GM10248 (cell line): ENCODE measurements at places on chromosomes 1 and 21.

GRCh38 chr1:37602750-37603694 is 7.3 kb upstream of the GNL2 start:
- DNase-seq: peak; percentile 72

DNA sequence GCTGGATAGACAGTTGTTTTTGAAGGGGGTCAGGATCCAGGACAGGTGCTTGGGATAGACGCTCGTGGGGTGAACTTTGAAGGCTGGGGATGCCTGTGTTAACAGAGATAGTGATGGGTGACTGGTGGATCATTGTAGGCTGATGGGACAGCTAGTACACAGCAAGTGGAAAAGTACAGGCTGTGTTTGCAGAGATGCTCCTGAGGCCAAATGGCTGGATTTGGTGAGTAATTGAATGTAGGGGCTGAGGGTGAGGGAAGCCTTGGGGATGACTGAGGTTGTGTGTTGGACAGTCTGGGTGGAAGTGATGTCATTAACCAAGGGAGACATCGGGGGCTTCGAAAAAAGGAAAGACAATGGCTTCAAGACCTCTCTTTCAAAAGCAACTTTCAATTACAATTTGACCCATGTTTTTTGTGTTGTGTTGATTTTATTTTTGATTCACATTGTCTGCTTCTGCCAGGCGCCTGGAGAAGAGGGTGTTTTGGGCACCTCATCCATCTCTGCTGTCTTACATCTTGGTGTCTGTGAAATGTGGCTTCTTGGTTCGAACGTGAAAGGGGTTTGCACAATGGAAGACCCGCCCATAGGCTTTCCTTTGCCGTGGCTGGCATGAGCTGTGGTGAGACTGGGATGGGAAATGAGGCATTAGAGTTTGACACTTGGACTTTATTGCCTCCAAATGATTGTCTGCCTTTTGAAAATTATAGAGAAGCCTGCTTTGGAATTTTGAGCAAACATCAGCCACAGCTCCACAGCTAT is 147.5 kb downstream of the FOXD2 start:
- no peak for DNase-seq

- no peak for DNase-seq
Observed at GRCh38 chr1:229537894-229538293, 20.6 kb downstream of the ABCB10 start.

DNA sequence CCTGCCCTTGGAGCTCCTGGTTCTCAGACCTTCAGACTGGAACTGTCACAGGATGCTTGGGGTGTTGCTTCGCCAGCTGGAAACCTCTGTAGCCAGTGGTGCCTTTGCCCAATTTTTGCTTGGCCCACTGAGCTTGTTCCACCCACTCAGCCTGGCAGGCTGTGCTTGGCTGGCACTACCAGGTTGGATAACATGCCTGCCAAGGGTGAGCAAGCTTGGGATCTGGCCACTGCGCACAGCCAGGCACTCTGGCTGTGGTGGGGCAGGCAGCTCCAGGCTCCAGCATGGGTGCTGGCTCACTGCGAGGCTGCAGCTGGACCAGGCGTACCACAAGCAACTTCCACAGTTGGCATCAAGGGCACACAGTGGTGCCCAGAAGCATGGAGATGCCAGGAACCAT is 967.8 kb upstream of the NCAM2 start:
- DNase-seq: no peak

GRCh38 chr1:39576016-39576657 is 453 bp downstream of the PABPC4 start:
- DNase-seq: peak; percentile 49

GRCh38 chr1:61450872-61451571 is 273.9 kb downstream of the TM2D1 start:
- no peak for DNase-seq

- DNase-seq: no peak
Observed at GRCh38 chr1:3858231-3858981, 1.1 kb downstream of the DFFB start.

DNA sequence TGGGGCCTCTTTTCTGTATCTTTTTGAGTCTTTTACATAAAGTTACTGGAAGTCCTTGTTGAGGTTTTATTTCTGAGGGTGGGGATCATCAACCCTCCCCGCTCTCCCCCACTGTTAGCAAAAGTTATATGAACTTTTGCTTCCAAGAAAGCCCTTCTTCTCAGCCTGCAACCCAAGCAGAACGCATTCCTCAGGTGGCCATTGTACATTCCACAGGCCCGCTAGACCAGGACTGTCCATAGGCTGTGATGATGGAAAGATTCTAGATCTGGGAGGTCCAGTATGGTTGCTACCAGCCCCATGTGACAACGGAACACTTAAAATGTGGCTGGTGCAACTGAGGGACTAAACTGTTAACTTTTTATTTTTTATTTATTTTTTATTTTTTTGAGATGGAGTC is 11.8 kb upstream of the YBX1 start:
- DNase-seq: no peak

- DNase-seq: no peak
Observed at GRCh38 chr1:201516511-201517127, 9.7 kb upstream of the CSRP1 start.

- DNase-seq: no peak
Observed at GRCh38 chr21:38303300-38303699, 46.5 kb downstream of the KCNJ15 start.

DNA sequence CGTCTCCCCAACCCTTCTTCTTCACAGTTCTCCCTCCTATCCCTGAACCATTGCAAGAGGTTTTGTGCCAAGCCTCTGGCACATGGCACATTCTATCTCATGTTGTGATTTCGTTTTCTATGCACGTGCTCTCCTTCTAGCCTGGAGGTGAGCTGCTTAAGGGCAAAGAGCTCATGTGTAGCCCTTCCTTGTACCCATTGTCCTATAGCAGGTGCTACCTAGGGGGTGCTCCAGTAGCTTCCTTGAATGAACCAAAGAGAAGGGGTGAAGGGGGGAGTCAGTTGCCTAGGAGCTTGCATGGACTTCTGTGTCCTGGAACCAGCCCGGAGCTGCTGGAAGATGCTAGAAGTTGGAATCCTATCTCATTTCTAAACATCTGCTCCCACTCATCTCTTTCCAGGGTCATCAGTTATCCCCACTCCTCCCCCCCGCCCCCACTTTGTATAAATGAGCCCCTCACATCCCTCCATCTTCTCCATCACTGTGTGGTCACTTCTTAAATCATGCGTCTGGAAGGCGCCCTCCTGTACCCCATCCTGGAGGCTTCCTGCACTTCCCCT is 535 bp upstream of the DISC1 start:
- DNase-seq: no peak

DNA sequence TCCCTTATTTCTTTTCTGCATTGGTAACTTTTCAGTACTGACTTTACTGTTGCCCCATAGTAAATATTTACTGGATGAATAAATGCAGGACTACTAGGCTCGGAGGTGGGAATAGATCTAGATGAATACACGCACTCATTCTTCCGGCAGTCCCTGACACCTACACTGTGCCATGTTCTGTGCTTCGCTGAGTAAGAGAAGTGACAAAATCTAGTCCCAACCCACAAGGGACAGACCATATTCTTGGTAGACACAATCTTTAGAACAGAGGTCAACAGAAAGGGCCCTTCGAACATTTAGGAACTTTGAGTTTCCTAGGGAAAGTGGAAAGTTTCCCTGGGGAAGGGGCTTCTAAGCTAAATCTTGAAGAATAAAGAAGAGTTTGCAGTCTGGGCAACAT is 3.3 kb upstream of the CD52 start:
- DNase-seq: no peak

DNA sequence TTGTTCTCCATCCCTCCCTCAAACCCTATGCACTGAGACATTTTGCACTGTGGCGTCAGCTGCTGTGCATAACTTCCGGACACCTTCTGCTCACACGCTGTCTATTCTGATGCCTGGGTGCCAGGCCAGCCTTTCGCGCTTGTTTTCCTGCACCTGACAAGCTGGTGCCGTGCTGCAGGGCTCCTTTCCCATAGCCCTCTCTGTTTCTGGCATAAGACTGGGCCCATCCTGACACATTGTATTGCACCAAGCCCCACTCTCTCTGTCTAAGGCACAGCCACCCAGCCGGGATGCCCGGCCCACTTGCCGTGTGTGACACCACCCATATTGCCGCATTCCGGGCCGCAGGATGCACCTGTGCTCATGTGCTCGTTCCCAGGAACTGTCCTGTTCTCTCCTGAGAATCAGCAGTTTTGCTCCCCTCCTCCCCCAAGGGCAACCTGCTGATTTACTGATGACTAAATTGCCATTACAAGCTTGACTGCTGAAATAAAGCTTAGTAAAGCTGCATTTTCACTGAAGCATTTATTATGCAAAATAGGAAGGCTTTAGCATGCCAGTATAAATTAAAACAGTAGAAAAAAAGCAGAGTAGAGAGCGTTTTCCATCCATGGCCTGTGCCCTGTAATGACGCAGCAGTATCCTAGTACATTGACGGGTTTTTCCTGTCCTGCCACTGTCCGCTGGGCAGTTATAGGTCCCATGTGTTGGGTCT is 88.0 kb downstream of the CD247 start:
- no peak for DNase-seq

DNA sequence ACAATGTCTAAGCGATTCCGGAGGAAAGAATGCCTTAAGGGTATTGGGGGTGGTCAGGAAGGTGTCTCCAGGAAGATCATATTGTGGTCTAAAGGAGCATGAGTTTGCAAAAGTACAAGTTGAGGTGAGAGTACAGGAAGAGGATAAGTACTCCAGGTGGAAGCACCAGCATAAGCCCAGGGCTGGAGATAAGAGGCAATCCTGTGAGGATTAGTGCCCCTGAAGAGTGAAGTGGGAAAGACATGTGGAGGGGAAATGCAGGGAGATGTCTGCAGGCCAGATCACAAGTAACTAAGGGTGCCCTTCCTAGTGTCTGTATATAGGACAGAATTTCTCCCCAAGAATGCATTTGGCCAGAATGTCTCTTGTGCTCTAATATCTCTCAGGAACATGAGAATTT is 188.3 kb upstream of the DPT start:
- no peak for DNase-seq

DNA sequence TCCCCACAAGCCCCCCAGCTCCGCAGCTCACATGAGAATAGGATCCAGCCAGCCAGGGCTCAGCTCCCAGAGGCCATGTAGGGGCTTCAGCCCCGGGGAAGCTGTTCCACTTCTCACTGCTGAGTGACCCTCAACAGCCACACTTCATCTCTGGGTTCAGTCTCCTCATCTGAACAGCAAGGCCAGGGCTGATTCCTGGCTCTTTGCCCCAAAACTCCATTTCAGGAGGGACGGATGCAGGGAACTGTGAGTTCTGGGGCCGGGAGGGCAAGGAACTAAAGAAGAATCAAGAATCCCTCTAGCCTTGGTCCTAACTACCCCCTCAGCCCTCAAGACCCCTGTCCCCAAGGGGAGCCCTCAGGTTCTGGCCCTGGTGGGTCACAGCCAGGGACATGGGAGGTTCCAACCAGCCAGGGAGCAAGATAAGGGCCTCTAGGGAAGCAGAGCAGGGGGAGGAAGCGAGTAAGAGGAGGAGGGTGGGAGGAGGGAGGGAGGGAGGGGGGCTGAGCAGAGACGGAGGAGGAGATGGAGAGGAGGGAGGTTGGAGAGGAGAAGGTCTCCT is 13.1 kb downstream of the SDC3 start:
- DNase-seq: no peak

DNA sequence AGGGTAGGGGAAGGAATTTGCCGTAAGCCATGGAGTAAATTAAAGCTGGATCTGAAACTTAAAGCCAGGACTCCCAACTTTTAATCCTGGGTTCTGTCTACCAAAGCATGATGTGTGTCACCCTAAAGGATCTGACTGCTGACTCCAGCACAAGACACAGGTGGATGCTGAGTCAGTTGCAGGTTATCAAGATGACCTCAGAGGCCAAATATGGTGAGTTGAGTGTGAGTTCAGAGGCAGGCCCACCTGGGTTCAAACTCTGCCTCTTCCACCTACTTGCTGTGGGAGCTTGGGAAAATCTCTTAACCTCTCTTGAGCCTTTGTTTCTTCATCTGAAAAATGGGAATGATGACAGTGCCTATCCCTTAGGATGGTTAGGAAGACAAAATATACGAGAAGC is 16.7 kb upstream of the LDLRAP1 start:
- no peak for DNase-seq

- DNase-seq: no peak
Observed at GRCh38 chr1:56461158-56462127, 117.9 kb downstream of the PLPP3 start.

DNA sequence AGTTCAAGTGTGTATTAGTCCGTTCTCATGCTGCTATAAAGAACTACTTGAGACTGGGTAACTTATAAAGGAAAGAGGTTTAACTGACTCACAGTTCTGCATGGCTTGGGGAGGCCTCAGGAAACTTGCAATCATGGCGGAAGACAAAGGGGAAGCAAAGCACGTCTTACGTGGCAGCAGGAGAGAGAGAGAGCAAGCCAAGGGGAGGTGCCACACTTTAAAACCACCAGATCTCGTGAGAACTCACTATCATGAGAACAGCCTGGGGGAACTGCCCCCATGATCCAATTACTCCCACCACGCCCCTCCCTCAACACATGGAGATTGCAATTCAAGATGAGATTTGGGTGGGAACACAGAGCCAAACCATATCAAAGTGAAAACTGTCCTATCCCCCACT is 4.1 kb upstream of the MIS18A start:
- no peak for DNase-seq

DNA sequence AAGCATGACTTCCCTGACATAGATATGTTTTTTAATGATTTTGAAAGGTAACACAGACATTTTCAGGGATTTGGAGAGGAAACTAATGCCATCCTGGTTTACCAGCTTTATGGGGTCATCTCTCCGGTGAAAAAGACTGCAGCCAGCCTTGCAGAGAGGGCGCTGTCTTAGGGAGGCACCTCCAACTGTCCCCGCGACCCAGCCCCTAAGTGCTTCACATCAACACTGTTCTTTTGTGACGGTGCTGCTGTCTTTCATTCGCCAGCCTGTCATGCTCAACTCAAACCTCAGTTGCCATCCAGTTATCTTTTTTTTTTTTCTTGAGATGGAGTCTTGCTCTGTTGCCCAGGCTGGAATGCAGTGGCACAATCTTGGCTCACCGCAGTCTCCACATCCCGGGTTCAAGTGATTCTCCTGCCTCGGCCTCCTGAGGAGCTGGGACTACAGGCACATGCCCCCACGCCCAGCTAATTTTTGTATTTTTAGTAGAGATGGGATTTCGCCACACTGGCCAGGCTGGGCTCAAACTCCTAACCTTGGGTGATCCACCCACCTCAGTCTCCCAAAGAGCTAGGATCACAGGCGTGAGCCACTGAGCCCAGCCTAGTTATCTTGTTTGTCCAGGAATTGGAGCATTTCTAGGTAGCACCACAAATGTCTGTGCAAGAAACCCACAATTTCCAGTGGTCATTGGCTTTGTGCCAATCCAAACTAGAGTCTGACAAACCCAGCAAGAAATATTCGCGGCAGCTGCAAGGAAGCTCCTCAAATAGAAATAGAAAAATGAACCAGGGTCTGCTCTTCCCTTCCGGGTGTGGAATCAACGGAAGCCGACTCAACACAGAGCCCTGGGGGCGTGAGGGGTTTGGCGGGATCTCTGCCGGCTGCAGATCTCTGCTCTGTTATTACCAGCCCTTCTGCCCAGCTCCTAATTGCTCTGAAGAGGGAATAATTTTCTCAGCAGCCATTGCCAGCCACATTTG is 24.2 kb downstream of the PDE9A start:
- no peak for DNase-seq
